ENCODE measurements at places on chromosomes 16 and 17. TPM values are rescaled to one million over a fixed set of nuclear protein-coding genes. Genes with fewer than 3 reads are reported as not detected.
A peak's percentile ranks its signal among the peaks of the same experiment; 100 is the strongest.

DNA sequence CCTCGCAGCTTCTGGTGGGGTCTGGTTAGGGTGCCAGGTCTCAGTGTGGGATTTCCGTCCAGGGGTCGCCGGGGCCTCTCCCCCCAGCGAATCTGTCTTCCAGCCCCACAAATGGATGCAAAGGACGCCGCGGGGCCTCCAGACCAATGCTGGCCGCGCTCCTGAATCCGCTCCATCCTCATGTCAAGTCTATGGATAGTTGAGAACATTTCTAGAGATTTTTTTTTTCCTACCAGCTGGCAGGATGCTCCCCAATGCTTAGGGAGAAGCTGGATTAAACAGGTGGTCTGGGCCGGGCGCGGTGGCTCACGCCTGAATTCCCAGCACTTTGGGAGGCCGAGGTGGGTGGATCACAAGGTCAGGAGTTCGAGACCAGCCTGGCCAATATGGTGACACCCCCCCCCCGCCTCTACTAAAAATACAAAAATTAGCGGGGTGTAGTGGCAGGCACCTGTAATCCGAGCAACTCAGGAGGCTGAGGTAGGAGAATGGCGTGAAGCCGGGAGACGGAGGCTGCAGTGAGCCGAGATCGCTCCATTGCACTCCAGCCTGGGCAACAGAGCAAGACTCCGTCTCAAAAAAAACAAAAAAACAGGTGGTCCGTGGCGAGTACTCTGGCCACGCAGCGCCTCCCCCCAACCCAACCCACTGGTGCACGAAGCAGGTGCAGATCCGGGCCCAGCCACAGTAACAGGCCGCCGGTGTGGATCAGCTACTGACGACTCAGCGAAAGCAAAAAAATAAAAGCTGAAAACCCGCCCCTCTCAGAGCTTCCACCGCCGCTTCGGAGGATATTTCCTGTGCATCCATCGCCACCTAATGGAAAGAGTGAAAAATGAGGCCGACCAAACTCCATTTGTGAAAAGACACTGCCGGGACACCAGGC is 1.1 kb upstream of the NXN start:
- peaks cover 21% of the 10 kb centered on the region for H3K4me1 ChIP-seq
- H3K36me3 ChIP-seq: no peaks in the 10 kb centered on the region
- peak overlapping the region; percentile 90 for H3K4me3 ChIP-seq
- DNase-seq: peak; percentile 96
- H3K27me3 ChIP-seq: no peaks in the 10 kb centered on the region
- no peak overlapping the region for H3K27ac ChIP-seq

GRCh38 chr16:88772871-88773811 is 11.9 kb downstream of the PIEZO1 start:
- no peaks in the 10 kb centered on the region for H3K36me3 ChIP-seq
- H3K4me1 ChIP-seq: peaks cover 35% of the 10 kb centered on the region
- H3K27ac ChIP-seq: peak overlapping the region; percentile 98
- peak; percentile 99 for DNase-seq

GRCh38 chr17:5955764-5956163 is 114.4 kb upstream of the WSCD1 start:
- H3K4me1 ChIP-seq: no peaks in the 10 kb centered on the region
- no peak for DNase-seq
- no peaks in the 10 kb centered on the region for H3K36me3 ChIP-seq
- H3K27me3 ChIP-seq: no peaks in the 10 kb centered on the region
- H3K27ac ChIP-seq: no peak overlapping the region

DNA sequence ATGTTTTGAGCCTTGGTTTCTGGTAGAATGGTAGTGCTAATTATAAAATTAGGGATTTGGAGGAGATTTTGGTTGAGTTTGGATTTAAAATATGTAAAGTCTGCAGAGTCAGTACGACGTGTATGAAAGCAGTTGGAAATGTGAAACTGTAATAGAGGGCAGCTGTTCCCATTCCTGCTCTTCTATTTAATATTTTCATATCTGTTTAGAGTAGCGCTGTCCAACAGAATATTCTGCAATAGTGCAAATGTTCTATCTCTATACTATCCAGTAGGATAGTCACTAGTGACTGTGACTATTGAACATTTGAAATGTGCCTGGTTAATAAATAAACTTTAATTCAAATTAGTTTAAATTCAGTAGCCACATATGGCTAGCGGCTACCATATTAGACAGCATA is 443.4 kb upstream of the SOX9 start:
- peak; percentile 1 for DNase-seq
- H3K4me1 ChIP-seq: no peaks in the 10 kb centered on the region
- H3K36me3 ChIP-seq: no peaks in the 10 kb centered on the region

DNA sequence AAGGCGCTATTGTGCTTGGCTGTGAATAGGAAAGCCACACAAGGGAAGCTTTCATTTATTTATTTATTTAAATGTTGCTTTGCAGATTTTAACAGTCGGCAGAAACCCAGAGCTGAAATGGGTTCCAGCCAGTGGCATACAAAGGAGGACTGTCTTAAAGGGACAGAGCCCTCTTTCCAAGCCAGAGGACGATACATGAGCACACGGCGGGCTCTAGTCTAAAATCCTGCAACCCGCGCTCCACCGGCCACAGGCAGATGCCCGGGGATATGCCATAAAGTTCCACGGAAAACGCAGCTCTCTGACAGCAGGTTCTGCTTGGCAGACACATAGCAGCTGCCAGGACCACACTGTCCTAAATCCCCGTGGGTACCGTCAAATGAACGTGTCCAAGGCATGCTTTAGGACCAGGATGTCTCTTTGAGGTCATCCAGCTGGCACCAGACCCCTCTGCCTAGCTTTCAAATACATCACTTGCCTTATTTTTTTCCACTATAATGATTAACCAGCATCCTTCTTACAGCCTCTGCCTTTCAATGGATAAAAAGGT is 64.6 kb downstream of the CYTH1 start:
- no peaks in the 10 kb centered on the region for H3K27me3 ChIP-seq
- peak; percentile 64 for DNase-seq
- no peaks in the 10 kb centered on the region for H3K36me3 ChIP-seq
- no peak overlapping the region for H3K27ac ChIP-seq

GRCh38 chr17:68356949-68357455 is 65.7 kb downstream of the ARSG start:
- H3K36me3 ChIP-seq: no peaks in the 10 kb centered on the region
- H3K27ac ChIP-seq: no peak overlapping the region
- H3K27me3 ChIP-seq: no peaks in the 10 kb centered on the region
- no peak for DNase-seq
- H3K4me3 ChIP-seq: no peak overlapping the region
- H3K4me1 ChIP-seq: peaks cover 15% of the 10 kb centered on the region

DNA sequence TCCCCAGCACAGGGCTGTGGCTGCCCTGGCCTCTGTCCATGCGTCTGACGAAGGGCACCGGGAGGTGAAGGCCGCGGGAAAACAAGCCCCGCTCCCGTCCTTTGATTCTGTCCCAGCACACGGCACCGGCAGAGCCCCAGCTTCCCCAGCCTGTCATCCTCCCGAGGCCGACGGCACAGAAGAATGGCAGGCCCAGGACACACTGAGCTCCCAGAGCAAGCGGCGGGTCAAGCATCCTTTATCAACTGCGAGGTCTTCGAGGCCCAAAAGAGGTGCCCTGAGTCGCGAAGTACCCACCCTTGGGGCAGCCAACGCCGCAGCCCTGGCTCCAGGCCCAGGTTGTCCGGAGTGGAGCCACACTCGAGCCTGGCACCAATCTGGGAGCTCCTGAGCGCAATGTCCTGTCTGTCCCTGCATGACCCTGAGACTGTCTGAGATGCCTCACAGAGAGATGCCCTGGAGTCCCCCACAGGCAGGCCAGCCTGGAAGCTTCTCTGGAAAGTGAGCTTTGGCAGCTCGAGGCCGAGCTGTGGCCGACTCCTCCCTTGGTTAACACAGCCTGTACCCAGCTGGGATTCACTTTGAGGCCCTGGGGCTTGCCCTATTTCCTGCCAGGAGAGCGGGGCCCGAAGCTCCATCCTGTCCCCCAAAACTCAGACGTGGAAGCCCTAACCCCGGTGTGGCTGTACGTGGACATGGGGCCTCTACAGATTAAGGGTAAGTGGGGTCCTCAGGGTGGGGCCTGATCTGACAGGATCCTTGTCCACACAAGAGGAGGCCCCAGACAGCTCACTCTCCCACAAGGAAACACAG is 23.3 kb downstream of the SLC7A5 start:
- H3K27ac ChIP-seq: no peak overlapping the region
- no peak for DNase-seq
- H3K4me3 ChIP-seq: no peak overlapping the region
- peaks cover 24% of the 10 kb centered on the region for H3K36me3 ChIP-seq

- H3K4me3 ChIP-seq: peak overlapping the region; percentile 61
- H3K27me3 ChIP-seq: 0 out of 2 replicates have a peak, but pooled peaks cover 3% of the 10 kb centered on the region
- no peaks in the 10 kb centered on the region for H3K4me1 ChIP-seq
- no peak overlapping the region for H3K27ac ChIP-seq
- DNase-seq: peak; percentile 7
These were observed 137.0 kb upstream of the TP53TG3D start for GRCh38 chr16:32116080-32116479.

- H3K27ac ChIP-seq: no peak overlapping the region
- H3K4me3 ChIP-seq: no peak overlapping the region
- no peaks in the 10 kb centered on the region for H3K4me1 ChIP-seq
- no peak for DNase-seq
- no peaks in the 10 kb centered on the region for H3K27me3 ChIP-seq
These were observed 156.4 kb downstream of the ZFHX3 start for GRCh38 chr16:72891291-72892227.

DNA sequence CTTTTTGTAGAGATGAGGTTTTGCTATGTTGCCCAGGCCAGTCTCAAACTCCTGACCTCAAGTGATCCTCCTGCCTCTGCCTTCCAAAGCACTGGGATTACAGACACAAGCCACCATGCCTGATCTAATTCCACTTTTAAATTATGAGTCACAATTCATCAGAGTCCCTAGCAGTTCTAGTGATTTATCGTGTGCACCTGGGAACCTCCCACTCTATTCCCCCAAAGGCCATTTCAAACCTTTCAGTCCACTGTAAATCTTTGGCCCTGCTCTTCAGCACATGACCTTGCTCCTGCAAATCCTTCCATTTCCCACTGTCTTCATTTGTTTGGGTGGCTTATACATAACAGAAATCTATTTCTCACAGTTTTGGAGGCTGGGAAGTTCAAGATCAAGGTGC is 73.0 kb downstream of the HS3ST2 start:
- DNase-seq: no peak
- no peaks in the 10 kb centered on the region for H3K4me1 ChIP-seq

- H3K4me3 ChIP-seq: peak overlapping the region; percentile 70
- peak; percentile 58 for DNase-seq
- peak overlapping the region; percentile 41 for H3K27ac ChIP-seq
- no peaks in the 10 kb centered on the region for H3K27me3 ChIP-seq
These were observed 33.4 kb downstream of the CDK5R1 start for GRCh38 chr17:32520104-32520701.

GRCh38 chr17:16352667-16353316 is 477 bp downstream of the CENPV start:
- no peaks in the 10 kb centered on the region for H3K36me3 ChIP-seq
- DNase-seq: peak; percentile 50
- H3K27me3 ChIP-seq: no peaks in the 10 kb centered on the region

GRCh38 chr16:57510016-57510871 is 24.0 kb upstream of the DOK4 start:
- H3K4me1 ChIP-seq: no peaks in the 10 kb centered on the region
- no peaks in the 10 kb centered on the region for H3K36me3 ChIP-seq
- no peak overlapping the region for H3K27ac ChIP-seq
- peaks cover 3% of the 10 kb centered on the region for H3K27me3 ChIP-seq

The PSMD3 gene
- 102 TPM for polyA plus RNA-seq

The TPSD1 gene
- not detected for polyA plus RNA-seq

The FNDC8 gene
- polyA plus RNA-seq: not detected

The OR1A2 gene
- polyA plus RNA-seq: not detected

All from GM23248 (cell line).